ENCODE measurements at places on chromosomes 2 and 18.

DNA sequence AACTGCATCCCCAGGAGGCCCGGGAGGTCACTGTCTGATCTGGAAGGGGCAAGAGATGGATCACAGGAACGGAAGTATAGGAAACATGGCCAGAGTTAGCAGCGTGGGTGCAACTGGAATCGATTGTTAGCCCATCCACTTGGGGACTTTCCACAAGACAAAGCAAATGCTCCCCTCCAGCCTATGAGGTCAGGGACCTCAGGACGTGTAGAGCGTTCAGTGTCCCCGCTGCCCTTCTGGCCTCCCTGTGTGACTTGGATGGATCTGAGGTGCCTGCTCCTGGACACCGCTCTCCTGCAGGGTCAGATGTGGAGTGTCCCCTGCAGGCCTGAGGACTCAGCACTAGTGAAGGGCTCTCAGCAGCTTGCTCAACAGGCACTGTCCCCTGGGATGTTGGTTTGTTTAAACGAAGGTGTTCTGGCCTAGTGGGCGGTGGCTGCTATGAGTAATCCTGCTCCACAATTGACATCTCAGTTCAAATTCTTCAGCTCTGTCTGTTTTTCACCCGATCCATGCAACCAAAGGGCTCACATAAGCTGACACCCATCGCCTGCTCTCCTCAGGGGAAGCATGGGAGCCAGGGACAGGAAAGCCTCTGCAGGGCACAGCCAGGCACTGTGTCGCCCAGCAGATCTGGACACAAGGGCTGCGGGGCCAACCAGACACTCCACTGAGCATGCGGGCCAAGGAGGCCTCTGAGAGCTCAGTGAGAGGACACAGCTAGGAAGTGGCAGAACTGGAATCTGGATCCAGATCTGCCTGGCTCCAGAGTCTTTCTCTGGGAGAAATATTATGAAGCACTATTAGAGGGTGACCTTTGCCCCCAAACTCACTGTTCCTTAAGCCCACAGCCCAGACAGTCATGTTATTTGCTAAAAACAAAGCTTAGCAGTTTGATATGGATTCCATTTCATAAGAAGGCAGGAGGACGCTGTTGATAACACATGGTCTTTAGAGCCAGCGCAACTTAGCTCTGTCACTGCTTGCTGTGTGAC, 78.5 kb downstream of the RHOB start:
- peak; percentile 94 for DNase-seq

- no peak for DNase-seq
Measured at GRCh38 chr2:118812552-118812951, 34.9 kb downstream of the EN1 start.

- no peak for DNase-seq
Measured at GRCh38 chr18:21363348-21363747, 121.3 kb downstream of the GREB1L start.

- DNase-seq = no peak
Measured at GRCh38 chr18:8742387-8743361, 37.3 kb downstream of the MTCL1 start.

GRCh38 chr2:226965376-226965775, 129.5 kb downstream of the RHBDD1 start:
- no peak for DNase-seq

DNA sequence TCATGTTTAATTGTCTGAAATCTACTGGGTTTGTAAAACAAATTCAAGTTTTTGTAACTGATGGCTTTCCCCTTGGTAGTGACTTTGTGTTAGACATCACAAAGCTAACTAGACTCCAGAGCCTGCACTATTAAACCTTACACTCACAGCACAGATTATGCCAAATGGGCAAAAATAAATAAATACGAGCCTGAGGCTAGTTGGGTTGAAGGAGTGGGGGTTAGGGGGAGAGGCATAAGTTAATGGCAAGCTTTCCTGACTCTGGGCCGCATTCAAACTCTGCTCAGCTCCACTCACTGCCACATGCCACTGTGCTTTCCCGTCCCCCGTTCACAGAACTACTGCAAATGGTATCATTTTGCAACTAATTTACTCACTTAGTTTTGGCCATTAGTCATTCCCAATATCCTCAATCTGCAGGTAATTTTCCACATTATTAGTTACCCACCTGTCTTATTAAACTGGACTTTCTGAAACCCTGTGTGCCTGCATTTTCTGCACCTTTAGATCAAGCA, 1079.9 kb upstream of the PIK3C3 start:
- no peak for DNase-seq

GRCh38 chr2:210195101-210195852, 24.1 kb upstream of the KANSL1L start:
- no peak for DNase-seq

DNA sequence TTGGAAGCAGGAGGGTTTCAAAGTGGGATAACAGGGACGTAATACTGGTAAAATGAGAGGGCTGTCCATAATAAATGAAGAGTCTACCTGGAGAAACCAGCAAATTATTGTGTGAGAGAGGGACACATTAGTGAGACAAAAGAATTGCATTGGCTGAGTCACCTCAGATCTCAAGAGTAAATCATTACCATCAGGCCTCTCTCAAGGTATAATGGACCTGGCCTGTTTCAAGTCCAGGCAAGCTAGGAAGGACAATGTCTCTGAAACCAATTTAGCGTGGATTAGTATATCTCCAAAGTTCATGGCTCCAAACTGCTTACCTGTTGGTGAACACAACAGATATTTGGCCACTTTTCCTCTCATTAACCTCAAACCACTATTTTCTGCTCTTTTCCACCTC, 471.4 kb downstream of the CMPK2 start:
- no peak for DNase-seq

DNA sequence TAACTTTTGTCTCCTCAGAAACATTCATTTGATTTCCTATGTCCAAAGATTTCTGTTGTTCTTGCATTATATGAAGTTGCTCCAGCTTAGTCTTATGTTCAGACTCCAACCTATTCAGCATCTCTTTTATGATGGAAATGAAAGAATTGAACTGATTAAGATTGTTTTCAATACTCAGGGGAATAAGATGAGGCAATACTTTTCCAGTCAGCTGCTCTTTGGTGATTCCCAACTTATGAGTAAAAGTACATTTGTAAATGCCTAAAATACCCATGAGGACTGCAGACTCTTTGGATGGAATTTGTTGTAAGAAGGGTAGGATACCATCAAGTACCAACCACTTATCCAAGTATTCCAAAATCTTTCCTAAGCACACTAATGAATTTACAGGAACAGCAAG, 39.8 kb downstream of the TRAK2 start:
- DNase-seq = no peak

GRCh38 chr2:236001166-236001828, 166.9 kb downstream of the GBX2 start:
- DNase-seq = no peak

DNA sequence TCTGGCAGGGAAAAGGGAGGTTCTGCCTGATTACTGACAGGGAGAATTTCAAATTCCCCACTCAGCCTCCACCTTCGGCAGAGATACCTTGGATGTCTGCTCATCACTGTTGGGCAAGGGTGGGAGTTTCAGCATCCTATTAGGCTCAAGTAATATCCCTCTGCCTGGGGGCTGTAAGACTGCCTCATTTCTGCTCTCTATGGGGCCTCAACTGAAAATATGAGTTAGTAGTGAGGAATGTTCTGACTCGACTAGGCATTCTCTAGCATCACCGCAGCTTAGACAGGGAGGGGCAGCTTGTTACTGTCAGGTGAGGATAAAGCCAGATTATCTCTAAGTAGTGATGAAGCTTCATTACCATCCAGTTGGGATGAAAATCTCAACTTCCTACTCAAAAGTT, 87.7 kb upstream of the LRP1B start:
- DNase-seq = no peak

DNA sequence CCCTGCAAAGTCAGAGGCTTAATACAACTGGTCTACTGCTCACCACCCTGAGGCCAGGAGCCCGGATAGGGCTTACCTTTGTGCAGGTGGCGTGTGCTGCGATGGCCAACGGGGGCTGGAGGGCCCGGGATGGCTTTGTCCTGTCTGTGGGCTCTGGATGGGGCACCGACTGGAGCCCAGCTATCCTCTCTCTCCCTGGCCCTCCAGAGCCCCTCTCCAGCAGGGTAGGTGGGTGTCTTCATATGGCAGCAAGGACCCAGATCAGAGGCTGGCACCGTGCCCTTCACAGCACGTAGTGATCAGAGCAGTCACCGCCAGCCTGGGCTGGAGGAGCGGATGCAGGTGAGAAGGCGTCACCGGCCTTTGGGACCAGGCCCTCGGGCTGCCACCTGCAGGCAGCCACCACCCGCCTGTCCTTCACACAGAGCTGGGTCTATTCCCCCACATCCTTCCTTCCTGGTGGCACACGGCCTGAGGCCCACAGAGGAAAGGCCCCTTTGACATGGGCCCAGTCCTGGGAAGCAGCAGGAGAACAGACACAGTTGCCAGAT, 232.1 kb downstream of the EIPR1 start:
- DNase-seq = no peak

DNA sequence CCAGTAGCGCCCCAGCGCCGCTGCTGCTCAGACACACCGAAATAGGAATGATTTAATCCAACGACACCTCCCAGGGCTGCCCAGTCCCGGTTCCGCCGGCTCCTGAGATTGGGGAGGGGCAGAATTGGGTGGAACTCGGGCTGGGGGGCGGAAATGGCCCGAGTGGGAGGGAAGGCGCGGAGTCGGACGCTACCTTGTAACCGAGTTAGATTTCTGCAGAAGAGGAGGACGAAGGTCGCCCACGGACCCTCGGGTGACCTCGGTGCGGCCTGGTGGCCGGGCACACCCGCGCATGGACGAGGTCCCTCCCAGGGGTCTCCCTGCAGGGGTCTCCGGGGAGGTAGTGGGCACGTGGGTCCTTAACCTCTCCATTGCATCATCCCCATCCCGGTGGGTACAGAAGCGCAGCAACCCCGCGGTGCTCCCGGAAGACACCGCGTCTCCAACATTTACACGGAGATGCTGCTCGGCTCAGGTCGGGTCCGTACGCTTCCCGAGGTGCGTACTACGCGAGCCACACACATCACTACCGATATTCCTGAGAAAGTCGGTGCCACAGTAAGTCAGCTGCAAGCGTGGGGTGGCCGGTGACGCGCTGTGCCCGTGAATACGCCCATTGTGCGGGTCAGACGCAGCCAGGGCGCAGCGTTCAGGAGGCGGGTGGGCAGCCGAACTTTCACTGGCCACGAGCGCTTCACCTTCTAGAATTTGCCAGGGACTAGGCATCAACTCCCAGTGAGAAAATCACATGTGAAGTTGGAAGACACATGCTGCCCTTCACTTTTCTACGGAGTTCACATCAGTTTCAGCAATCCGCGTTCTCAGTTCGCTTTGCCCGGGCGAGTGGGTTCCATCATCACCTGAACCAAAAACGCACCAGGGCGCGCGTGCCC, 3.0 kb downstream of the ZNF516 start:
- DNase-seq = no peak

DNA sequence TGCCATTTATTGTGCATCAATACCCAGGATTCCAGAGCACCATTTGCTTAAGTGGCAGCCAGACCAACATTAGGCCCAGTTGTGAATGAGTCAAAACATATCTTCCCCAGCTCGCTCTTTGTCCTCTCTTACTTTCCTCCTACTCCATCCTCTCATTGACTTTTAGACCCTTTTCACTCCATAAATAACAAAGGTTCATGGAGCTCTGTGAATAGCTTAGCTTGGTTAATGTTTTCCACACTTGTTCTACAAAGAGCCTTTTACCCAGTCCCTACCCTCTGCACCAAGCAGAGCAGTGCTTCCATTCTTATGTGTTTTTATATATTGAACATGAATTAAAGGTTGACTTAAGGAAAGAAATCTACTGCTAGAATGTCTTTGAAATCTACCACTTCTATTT, 625.8 kb upstream of the FANCL start:
- no peak for DNase-seq

DNA sequence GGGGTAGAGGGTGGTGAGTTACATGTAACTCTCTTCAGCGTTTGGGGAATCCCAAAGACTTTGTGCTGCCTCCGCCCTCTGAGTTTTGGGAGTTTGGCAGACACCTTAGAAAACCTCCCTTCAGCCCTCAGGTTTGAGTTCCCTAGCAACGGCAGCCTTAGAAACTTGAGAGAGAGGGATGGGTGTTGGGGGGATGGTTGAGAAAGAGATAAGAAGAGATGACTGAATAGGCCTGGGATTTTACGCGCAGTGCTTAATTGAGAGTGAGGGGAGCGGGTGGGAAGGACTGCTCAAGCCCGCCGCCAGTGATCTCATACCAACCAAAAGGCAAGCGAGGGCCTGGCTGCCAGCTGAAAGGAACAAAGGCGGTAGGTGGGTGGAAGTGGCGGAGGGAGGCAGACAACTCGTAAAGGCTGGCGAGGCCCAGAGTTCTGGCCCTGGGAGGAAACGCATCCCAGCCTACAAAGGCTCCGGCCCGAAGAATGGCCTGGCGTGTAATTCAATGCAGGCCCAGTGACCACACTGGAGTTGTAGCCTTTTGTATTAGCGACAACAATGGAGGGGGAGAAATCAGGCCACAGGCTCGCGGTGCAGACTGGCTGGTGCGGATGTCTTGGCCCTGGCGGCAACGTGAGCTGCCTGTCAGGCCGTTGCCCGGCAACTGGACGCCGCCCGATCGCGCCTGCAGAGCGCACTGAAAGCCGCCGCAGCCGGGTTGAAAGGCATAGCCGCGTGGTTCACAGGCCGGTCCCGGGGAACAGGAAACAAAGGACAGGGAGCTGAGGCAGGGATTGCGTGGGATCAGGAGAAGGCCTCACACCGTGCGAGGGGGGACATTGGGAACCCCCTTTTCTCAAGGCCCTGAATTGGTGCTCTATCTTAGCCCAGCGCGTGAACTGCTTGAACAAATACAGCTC, 39.9 kb upstream of the DARS1 start:
- no peak for DNase-seq

- peak; percentile 39 for DNase-seq
Measured at GRCh38 chr2:205706769-205707381, 24.6 kb downstream of the NRP2 start.

DNA sequence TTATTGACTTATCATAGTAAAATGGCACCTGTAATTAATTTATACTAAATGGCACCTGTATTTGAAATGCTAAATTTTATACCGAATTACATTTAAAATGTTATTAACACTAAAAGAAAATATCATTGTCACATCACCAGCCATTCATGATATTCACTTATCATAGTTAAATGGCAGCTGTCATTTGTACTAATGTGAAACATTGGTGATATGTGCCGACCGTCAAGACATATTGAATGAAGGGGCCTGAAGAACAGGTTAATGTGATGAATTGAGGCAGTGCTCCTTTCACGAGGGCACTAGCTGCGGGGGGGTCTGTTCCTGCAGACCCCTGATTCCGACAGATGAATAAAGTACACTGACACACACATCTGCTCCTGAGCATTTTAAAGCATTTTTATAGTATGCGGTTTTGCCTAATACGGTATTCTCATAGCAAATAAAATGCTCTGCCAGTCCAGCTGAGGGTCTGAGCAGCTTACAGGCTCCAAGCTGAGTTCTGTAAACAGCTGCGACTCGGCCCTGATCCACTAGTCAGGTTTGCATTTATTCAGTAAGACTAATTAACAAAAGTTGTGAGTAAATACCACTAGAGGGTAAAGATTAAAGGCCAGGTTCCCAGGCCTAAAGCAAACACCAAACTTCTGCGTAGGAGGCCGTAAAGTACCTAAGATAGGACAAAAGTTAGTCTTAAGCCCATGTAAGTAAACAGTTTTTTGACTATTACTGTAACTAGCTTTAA, 593.4 kb upstream of the NETO1 start:
- DNase-seq = no peak

Data from PC-9 (cell line).